ENCODE measurements at places on chromosomes 16 and 17.

DNA sequence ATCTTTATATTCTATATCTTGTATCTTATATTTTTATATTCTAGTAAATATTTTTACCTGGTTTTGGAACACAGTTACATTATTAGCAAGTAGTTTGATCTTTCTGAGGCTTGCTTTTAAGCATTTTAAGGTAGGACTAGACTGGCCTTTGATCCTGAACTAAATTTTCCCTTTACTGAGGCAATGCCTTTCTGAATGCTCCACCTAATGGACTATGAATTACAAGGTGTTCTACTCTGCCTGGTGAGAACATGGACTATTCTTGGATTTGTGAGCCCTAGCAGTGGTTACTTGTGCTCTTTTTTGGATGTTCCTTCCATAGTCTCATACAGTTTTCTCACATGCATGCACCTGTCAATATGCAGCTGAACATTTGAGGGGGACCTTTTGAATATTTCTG lies 32.5 kb upstream of the SMIM36 start:
- no peak for DNase-seq

DNA sequence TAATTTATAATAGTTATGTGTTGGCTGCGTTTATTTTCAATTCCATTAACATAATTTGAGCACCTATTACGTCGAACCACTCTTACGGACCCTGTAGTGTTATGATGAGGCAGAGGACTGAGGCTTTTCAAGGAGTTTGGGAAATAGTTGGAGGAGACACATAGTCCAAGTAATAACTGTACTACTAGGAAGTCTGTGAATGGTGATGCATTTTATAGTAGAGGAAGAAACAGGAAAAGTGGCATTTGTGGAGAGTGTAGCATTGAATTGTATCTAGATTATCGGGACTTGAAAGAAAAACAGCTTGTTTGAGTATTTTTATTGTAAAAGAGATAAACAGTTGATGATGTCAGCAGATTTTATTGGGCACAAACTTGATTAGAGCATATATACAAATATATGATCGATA lies 1.7 kb downstream of the NFATC3 start:
- DNase-seq, result no peak

DNA sequence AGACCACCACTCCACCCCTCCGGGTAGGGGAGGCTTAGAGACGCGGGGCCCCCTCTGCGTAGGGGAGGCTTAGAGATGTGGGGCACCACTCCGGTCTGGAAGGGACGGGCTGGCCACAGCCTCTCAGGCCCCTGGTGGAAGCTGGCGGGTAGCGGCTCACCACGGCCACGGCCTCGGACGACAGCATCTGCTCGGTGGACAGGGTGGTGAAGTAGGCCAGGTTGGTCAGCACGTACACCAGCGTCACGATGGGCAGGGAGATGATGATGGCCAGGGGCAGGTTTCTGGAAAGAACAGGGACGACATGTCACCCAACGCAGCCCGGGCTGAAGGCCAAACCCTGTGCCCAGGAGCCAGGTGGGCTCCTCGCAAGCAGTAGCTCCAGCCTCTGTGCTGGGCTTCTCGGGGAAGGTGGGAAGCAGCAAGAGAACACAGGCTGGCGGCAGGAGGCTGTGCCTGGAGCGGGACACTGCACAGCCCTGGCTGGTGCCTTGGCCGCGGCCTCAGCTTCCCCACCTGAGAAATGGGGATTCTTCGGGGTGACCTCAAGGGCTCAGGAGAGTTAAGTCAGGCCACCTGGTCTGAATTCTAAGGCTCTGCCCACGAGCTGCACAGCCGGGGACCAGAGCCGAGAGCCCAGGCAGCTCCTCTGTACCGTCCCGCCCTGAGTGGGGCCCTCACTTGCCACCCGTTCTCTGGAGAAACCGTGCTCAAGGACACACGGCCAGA lies 29.6 kb downstream of the SLC7A5 start:
- DNase-seq, result no peak

DNA sequence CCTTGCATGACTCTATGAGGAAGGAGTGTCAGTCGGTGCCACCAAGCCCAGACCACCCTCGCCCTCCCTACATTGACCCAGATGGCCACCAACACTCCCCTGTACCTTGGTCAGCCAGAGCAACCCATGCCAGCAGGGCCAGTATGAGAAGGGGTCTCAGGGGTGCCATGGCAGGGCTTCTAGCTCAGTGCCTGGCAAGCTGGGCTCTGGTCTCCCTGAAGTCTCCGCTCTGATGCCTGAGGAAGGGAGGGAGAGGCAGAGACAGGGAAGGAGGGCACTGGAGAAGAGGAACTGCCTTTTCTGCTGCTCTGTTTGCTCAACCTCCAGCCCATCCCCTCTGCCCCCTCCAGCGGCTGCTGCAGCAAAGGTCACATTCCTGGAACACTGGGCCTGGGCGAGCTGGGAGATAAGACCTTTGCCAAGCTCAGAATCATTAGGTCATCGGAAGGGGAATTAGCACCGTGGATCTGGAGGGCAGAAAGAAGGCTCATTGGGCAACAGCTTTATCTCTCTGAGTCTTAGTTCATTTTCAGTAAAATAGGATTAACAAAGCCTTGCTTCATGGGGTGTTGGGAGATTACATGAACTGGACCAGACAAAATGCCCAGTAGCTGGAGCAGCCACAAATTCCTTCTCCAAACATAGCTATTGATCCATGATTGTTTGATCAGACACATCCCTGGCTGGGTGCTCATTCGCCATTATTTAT lies at the start of gene VTN:
TSS of gene VTN (minus strand) at position 273 of the 709 bp plus-strand sequence. CDS start at position 169, 104 bp downstream.
- DNase-seq, result no peak

GRCh38 chr17:70968302-70968701 lies 799.0 kb downstream of the KCNJ2 start:
- no peak for DNase-seq
